ENCODE measurements at places on chromosomes 12 and 14.

- no peak for DNase-seq
Observed at GRCh38 chr12:69052613-69053408, 119.8 kb upstream of the CPM start.

- DNase-seq: no peak
Observed at GRCh38 chr12:51386351-51386750, 4.9 kb downstream of the GALNT6 start.

- no peak for DNase-seq
Observed at GRCh38 chr12:89760783-89761182, 52.1 kb upstream of the ATP2B1 start.

- no peak for DNase-seq
Observed at GRCh38 chr14:26828741-26829140, 230.9 kb upstream of the NOVA1 start.

DNA sequence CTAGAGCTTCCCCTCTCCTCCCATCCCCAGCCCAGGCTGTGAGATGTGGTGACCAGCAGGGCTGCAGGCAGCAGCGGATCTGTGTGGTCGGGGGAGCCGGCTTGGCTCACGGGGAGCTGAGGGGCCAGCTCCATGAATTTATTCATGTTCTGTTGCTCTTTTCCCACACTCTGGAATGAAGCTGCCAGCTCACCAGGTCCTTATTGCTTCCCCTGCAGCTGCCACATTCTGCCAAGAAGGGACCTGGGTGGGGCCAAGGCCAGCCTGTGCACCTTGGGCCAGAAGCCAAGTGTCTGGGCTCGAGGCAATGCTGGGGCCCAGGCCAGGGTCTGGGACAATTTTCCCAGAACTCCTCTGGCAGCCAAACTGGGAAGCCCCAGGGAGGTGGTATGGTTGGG is 2.5 kb upstream of the C1QL4 start:
- no peak for DNase-seq

DNA sequence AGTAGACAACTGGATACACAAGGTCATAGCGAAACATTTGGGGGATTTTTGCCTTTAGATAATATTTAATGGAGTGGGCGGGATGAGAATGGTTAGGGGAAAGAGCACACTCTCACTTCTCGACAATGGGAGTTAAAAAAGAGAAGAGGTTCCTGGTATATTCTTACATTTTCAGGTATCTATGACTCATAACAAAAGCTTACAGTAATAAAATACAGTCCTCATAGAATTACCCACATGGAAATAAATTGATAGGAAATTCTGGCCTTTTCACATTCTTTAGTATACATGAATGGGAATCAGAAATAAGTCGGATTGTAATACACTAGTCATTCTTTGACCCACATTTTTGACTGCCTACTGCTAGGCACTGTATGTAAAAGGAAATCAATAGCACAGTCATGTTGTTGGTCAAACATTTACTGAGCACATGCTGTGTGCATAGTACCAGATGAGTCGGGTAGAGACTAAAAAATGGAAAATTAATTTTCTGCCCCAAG is 8.2 kb upstream of the CRADD start:
- no peak for DNase-seq

DNA sequence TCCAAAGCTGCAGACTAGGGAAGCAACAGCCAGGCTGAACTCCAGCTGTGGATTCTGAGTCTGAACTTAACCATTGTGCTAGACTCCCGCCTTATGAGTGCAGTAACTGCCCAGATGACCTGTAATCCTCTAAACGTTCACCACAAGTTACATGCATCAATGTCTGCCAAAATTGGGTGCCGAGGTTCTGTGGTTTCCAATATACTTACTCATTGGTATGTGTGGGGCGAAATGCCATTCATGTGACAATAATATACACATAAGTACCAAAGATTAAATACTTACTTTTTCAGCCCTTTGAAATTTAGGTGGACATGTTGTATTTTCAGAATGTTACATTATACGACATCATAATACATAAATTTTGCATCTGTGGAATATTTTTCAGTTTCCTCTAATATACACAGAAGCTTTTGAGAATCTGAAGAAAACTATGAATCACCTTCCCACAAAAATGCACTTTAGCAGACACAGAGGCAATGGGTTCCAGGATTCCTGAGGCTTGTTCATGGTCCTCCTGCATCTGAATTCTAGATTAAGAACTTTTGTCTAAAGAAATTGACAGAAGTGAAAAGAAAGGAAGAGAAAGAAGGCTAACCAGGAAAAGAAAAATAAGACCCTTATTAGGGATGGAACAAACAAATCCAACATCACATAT is 31.7 kb downstream of the GRIP1 start:
- no peak for DNase-seq

- no peak for DNase-seq
Observed at GRCh38 chr12:52687497-52688385, 7.5 kb upstream of the KRT1 start.

DNA sequence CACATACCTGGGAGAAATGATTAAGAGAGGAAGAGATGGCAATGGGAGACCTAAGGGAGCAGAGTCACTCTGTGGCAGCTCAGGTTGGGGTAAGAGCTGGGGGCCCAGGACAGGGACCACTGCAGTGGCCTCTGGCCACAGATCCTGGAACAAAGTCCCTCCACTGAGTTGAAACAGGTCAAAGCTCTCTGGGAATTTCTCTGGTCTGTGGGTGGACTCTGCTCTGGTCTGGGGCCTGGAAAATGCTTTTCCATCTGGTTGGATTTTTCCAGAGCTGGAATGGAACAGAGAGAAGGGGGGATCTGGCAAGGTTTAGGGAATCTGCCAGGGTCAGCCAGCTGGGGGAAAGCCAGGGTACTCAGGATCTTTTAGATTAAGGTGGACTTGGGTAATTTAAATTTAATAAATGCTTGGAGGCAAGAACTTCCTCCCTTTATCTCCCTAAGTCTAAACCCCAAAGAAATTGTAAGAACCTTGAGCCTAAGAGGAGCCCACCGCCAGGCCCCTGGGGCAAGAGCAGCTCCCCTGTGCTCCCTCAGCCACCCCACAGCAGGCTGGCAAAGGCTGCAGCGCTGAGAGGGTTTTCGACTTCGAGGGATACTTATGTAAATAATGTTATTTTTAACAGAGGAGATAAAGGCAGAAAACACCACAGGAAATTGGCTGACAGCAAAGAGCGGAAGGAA is 3.7 kb downstream of the HOXC10 start:
- DNase-seq: no peak

DNA sequence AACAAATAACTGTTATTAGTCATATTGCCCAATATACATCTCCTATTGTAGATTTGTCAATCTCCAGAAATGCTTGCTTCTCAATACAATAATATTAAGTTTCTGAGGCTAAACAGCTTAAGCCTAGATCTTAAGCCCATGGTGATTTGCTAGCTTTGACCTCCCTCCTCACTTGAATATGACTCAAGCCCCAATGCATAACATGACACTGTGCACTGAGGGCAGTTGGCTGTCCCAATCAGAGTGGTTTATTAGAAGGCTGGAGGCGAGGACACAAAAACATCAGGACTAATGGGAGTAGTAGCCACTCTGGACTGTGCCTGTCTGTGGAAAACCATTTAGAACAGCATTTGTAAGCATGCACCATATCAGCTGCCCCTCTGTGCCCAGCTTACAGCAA is 81.1 kb upstream of the GTF2A1 start:
- no peak for DNase-seq

- DNase-seq: no peak
Observed at GRCh38 chr12:47864646-47865235, 40.1 kb downstream of the VDR start.

- no peak for DNase-seq
Observed at GRCh38 chr14:77822741-77823140, 22.8 kb downstream of the ADCK1 start.

- no peak for DNase-seq
Observed at GRCh38 chr12:109445191-109445609, 31.9 kb downstream of the KCTD10 start.

GRCh38 chr14:77027538-77028383 is 747 bp downstream of the IRF2BPL start:
- peak; percentile 65 for DNase-seq

DNA sequence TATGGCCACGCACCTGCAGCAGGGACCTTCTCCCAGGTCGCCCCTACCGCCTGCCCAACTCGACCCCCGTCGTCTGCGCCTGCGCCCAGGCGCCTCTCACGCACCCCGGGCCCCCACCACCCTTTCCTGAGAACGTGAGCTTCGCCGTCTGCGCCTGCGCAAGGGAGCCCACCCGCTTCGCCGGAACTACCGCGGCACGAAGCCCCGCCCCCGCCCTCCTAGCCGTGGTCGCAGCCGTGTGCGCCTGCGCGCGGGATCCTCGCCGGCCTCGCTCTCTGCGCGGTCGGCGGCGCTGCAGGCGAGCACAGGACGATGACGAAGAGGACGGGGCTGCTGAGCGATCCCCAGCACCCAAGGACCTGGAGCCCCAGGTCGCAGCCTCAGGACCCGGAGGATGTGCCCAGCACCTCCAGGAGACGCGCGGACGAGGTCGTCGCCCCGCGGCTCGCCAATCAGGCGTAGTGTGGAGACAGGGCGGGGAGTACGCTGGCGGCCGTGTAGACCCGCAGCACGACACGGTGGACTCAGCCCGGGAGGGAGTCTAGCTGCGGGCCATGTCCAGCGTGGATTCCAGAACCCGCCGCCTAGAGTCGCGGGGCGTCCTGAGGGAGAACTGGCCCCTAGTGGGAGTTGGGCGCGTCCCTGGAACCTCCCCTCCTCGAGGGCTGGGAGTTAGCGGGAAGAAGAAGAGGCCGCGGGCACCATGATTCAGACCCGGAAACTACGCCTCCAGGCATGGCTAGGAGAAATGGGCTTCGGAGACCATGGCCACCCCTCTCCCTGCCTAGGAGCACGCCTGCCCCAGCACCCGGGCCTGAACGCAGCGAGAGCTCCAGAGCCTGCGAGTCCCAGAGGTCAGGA is 1120.8 kb upstream of the TMEM132C start:
- no peak for DNase-seq

DNA sequence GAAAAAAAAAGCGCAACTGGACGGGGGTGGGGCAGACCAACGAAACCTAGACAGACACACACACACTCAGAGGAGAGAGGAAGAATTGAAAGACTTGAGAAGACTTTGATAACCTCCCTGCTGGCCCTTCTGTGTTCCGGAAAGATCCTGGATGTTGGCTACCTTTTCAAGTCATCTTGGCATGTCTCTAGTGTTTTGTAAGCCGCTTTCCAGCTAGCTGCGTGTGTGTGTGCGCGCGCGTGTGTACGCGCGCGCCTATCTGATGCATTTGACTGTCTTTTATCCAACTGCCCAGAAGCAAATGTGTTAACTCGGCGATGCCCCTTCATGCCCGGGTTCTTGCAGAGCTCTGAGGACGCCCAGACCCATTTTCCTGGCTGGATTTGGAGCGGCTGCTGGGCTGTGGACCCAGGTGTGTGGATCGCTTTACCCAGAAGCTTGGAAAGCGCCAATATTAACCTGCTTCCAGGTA is 664 bp downstream of the LRFN5 start:
- DNase-seq: no peak

- no peak for DNase-seq
Observed at GRCh38 chr12:6182279-6182898, 17.8 kb upstream of the CD9 start.

GRCh38 chr12:53381731-53382630 is 2.0 kb downstream of the SP1 start:
- no peak for DNase-seq

- DNase-seq: peak; percentile 30
Observed at GRCh38 chr14:67420102-67420739, 8.3 kb upstream of the PLEK2 start.
